ENCODE measurements at places on chromosomes 11 and 22.

- DNase-seq: no peak
Measured at GRCh38 chr22:45077286-45077685, 67.5 kb upstream of the PHF21B start.

- DNase-seq: no peak
Measured at GRCh38 chr11:76266286-76267100, 60.2 kb upstream of the WNT11 start.

GRCh38 chr11:7448201-7448600 lies 37.1 kb upstream of the OLFML1 start:
- DNase-seq: no peak

DNA sequence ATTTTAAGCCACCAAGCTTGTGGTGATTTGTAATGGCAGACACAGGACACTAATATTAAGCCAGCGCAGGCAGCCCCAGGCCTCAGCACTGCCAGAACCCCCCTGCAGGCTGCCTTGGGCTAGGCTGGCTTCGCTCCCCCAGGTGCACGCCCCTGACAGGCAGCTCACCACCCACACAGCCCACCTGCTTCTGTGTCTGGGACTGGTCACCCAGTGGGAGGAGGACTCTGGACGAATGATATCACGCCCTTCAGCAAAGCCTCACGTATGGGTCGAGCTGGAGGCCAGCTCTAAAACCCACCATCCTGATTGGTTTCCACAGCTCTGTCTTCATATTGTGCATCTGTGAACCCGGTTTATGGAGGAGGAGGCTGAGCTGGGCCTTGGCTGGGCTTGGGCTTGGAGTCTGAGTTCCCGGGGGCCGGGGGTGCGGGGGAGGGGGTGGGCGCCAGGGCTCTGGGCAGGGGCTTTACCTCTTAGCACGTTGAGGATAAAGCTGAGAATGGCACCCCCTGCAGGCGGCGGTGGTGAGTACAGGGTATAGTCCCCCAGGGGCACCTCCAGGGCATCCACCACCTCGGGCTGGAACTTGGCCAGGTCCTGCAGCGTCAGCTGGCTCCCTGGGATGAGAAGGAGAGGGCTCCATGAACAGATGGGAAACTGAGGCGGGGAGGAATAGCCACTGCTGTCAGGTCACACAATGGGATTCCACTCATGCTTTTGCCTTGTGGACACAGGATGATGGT lies 13.8 kb downstream of the GGT5 start:
- DNase-seq: peak; percentile 43

GRCh38 chr11:95505927-95506426 lies 275.0 kb upstream of the SESN3 start:
- no peak for DNase-seq

- DNase-seq: no peak
Measured at GRCh38 chr11:13012056-13012661, 3.0 kb downstream of the RASSF10 start.

DNA sequence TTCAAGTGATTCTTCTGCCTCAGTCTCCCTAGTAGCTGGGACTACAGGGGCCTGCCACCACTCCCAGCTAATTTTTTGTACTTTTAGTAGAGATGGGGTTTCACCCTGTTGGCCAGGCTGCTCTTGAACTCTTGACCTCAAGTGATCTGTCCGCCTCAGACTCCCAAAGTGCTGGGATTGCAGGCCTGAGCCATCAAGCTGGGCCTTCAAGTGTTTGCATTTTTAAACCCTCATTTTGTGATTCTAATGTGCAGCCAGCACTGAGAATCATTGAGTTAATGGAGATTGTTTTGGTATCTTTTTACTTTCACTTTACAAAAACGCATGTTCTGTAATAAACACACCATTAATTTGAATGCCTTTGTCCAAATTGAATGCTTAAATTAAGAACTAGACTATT lies 3.4 kb downstream of the TYR start:
- no peak for DNase-seq

DNA sequence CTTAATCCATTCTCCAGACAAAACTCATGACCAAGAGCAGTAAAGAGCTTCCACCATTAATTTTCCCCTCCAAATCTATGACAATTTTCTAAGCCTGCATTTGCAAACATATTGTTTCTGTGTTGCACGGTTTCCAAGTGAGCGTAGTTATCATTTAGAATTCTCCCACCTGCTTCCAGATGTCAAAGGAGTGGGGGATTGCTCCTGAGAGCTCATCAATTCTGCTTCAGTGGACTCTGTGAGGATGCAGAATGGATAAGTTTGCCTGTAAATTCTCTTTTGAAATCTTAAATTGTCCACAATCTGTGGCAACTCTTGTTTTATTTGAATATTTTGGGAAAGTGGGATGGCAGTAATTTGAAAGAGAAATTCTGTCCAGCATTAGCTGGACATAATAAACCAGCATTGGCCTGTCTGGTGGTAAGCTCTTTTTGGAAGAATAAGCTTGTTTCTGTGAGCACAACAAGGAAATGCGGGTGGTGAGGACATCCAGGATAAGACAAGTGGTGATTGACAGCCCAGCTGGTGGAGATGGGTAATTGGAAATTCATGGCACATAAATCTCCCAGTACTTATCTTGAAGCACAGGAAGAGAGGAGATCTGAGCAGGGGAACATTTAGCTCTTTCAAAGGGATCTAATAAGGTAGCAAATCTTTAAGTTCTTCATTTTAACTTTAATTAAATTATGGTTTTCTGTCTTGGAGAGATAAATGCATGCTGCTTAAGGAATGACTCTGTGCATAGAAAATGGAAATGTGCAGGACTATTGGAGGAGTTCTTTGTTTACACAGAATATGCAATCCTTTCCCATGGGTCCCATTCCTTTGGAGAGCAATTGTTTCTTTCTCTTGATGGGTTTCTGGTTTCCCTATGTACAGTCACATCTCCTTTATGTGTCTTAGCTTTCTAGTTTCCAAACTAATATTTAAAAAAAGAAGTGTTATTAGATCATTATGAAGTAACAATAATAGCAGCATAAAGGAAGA lies 73.2 kb downstream of the FAT3 start:
- no peak for DNase-seq

GRCh38 chr11:45761659-45762058 lies 43.3 kb upstream of the SLC35C1 start:
- DNase-seq: no peak

DNA sequence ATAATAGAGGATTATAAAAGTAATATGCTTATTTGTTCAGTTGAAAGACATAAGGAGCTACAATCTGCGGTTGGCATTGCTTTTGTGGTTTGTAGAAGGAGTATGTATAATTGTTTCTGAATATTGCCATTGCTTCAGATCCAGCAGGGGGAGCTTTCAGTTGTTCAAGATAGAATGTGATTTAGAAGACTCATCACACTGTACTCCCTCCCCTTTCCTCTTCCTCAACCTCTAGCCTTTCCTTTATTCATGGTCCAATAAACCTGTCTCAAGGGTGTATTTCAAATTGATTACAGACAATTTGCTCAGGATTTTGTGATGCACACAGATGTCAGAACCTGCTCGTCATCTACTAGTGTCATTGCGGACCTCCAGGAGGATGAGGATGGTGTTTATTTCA lies 9.8 kb downstream of the PRMT3 start:
- DNase-seq: no peak

- DNase-seq: no peak
Measured at GRCh38 chr11:47394050-47394321, 14.4 kb upstream of the SLC39A13 start.

GRCh38 chr11:34893416-34893815 lies 22.8 kb downstream of the APIP start:
- DNase-seq: no peak

DNA sequence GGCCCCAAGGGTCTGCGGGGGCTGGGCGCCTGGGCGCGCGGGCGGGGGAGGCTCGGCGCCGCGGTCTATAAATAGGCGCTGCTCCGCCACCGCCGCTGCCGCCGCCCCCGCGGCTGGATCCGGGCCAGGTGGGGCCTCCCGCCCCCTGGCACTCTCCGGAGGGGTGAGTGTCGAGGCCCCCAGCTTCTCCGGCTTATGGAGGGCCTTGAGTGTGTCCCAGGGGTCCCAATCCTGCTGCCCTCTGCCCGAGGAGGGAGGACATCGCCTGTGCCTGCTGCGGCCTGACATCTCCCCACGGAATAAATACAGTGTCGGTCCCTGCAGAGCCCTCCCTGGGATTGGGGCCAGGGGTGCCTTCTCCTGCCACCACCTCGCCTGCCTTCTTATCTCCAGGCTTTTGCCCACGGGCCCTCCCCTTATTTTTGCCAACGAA lies 4.3 kb upstream of the GP1BB start:
- DNase-seq: no peak

DNA sequence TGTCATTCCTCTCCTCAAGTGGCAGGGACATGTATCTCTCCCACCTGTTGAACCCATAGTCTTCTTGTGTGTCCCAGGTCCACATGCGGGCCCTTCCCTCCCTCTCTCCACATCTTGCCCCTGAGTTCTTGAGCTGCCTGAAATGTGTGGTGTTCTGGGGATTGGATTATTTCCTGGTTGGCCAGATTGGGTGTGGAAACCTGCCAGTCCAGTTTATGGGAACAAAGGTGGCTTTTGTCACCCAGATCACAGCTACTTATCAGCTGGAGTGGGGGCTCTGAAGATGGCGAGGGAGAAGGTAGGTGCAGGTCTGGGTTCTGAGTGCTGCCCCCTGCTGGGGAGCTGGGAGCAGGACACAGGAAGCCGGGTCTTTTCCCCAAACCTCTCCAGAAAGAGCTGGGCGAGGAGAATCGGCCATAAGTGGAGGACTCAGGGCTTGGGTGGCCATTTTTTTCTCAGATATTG lies 14.2 kb downstream of the DTX4 start:
- peak; percentile 28 for DNase-seq

- DNase-seq: no peak
Measured at GRCh38 chr11:100442017-100442416, 245.1 kb upstream of the ARHGAP42 start.

GRCh38 chr11:121257976-121258375 lies 34.6 kb upstream of the SC5D start:
- no peak for DNase-seq

- no peak for DNase-seq
Measured at GRCh38 chr22:23177197-23177596, 3.1 kb upstream of the BCR start.

DNA sequence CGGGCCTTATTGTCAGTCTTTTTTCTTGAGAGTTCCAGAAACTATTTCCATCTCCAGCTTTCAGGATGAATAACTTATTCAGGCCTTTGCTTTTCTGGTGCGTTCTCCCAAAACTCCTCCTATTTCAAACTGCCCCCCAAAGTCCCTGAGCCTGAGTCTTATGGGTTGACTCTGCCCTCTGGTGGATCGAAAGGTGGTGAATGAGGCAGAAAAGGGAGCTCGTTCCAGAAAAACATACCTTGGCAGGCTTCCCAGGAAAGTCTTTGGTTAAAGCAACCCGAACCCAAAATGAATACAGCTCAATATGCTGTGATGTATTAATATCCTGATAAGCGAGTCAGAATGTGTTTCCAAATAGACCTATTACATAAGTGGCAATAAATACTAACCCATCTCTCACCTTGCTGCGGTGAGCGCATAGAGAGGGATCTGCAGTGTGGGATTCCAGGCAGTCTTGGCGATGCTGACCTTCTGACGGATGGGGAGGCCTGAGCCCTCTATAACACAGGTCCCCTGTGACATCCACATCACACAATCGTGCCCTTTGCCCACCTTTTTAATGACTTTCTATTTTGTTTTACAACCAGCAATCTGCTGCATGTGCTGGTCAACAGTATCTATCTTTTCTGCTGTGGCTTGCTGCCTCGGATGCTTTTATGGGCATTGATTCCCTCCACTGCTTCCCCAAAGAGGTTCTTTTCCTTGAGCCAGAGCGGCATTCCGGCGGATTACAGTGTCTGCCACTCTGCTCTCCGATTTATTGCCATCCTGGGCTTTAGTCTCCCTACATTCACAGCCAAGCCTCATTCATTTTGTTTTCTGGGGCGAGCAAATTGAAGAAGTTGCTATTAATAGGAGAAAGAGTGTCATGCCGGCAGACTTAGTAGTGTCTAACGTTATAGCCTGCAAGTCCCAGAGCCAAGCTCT lies 756.8 kb downstream of the NTM start:
- no peak for DNase-seq

- DNase-seq: peak; percentile 3
Measured at GRCh38 chr22:19818324-19819207, 36.1 kb downstream of the GNB1L start.

GRCh38 chr11:130051082-130051481 lies 18.6 kb upstream of the APLP2 start:
- DNase-seq: no peak

DNA sequence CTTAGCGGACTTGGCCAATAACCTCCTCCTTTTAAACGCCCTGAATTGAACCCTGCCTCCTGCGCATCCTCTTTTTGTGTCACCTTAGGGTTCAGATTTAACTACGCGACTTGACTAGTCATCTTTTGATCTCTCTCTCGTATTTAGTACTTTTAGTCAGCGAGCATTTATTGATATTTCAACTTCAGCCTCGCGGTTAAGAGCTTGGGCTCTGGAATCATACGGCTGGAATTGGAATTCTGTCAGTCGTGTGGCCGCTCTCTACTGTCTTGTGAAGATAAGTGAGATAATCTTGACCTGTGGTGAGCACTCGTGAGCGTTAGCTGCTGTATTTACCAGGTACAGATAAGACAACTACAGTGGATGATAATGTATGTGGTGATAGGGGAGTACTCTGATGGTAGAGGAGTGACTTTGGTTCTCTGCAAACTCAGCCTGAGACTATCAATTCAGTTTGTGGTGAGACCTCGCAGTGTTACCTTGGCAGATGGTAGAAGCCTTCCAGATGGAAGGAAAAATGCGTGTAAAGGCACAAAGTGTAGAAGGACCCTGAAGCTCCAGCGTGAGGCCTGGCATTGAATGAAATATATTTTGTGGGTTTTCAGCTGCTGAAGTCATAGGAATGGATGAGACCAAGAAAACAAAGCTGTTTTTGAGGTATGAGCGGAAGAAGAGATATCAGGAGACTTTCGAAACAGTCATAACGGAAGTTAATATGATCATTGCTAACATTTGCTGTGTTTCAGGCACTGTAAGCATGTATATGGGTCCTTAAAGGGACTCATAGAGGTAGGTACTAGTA lies 682 bp downstream of the ATM start:
- DNase-seq: no peak

GRCh38 chr22:39589875-39590274 lies 19.3 kb downstream of the CACNA1I start:
- DNase-seq: no peak

DNA sequence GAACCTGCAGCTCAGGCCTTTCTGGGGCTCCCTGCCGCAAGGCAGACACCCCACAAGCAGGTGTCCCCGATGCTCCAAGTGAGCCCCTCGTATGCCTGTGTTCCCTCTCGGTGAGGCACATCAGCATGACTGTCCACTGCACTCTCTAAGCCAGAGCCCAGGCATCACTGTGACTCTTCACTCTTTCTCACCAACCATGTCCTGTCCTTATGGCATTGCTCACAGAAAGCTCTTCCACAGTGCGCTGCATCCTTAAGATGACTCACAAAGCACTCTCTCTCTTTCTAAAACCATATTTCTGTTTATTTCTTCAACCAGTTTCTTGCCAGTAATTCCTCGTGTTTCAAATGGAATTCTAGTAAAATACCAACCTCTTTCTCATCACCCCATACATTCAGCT lies 18.1 kb downstream of the GAB4 start:
- no peak for DNase-seq

Data from activated CD4-positive, alpha-beta T cell treated with anti-CD3 and anti-CD28 coated beads for 1 hour (primary cell).